Esophagus muscularis mucosa (tissue), 4 donors: ENCODE measurements at places on chromosomes 3 and 15. TPM values are rescaled to one million over a fixed set of nuclear protein-coding genes. Genes with fewer than 3 reads are reported as not detected.
A peak's percentile ranks its signal among the peaks of the same experiment; 100 is the strongest.

- no peak for DNase-seq
- H3K27ac ChIP-seq: no peak overlapping the region
- no peaks in the 10 kb centered on the region for H3K36me3 ChIP-seq
- no peak overlapping the region for H3K4me3 ChIP-seq
- H3K4me1 ChIP-seq: no peaks in the 10 kb centered on the region
Measured at GRCh38 chr3:38374221-38374620, 27.6 kb downstream of the XYLB start.

- H3K27me3 ChIP-seq: no peaks in the 10 kb centered on the region
- H3K27ac ChIP-seq: peak overlapping the region; percentile 47
- no peaks in the 10 kb centered on the region for H3K36me3 ChIP-seq
Measured at GRCh38 chr15:90033448-90033847, 32.3 kb downstream of the ZNF710 start.

DNA sequence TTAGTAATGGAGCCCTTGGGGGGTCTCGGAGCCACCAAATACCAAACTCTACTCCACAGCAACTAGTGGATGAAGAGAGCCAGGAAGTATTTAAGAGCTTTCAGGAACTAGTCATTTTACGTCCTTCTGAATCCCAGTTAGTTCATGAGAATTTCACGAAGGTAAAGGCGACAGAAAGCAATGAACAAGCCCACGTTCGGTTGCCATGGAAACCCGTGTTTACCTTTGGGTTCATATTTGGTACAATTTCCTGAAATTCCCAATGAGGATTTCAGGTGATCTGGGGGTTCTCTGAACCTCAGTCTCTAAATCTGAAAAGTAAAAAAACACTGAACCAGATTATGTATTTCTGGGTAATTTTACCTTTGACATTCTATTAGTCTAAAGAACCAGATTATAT, 93.0 kb downstream of the BDH1 start:
- no peak for DNase-seq
- H3K36me3 ChIP-seq: no peaks in the 10 kb centered on the region
- no peaks in the 10 kb centered on the region for H3K27me3 ChIP-seq
- H3K4me3 ChIP-seq: no peak overlapping the region
- no peak overlapping the region for H3K27ac ChIP-seq
- peaks cover 11% of the 10 kb centered on the region for H3K4me1 ChIP-seq

- no peak overlapping the region for H3K27ac ChIP-seq
- H3K27me3 ChIP-seq: no peaks in the 10 kb centered on the region
- peaks cover 39% of the 10 kb centered on the region for H3K36me3 ChIP-seq
- no peak for DNase-seq
- H3K4me3 ChIP-seq: no peak overlapping the region
Measured at GRCh38 chr15:40407330-40407990, 1.9 kb downstream of the IVD start.

Gene PDCD10
- 65.4 TPM for total RNA-seq

GRCh38 chr3:58299839-58300516, 6.1 kb upstream of the RPP14 start:
- H3K36me3 ChIP-seq: no peaks in the 10 kb centered on the region
- peaks cover 11% of the 10 kb centered on the region for H3K4me1 ChIP-seq
- no peaks in the 10 kb centered on the region for H3K27me3 ChIP-seq

DNA sequence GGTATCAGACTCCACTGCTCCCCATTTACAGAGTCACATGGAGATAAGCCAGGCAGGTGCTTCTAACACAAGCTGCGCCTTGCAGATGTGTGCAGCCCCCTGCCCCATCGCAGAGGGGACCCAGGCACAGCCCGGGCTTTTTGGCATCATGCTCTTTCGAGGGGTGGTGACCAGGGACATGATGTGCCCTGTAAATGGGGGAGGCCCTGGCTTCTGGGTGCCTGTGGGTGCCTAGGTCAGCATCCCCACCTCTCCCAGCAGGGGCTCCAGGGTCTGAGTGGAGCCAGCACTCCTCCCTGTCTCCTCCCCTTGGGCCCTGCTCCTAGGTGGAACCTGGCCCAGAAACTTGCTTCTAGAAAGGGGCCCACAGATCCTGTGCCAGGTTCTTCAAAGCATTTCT, 15.2 kb downstream of the TRPM1 start:
- no peak for DNase-seq
- H3K4me1 ChIP-seq: no peaks in the 10 kb centered on the region
- no peaks in the 10 kb centered on the region for H3K36me3 ChIP-seq
- H3K4me3 ChIP-seq: no peak overlapping the region
- H3K27ac ChIP-seq: no peak overlapping the region
- H3K27me3 ChIP-seq: no peaks in the 10 kb centered on the region

DNA sequence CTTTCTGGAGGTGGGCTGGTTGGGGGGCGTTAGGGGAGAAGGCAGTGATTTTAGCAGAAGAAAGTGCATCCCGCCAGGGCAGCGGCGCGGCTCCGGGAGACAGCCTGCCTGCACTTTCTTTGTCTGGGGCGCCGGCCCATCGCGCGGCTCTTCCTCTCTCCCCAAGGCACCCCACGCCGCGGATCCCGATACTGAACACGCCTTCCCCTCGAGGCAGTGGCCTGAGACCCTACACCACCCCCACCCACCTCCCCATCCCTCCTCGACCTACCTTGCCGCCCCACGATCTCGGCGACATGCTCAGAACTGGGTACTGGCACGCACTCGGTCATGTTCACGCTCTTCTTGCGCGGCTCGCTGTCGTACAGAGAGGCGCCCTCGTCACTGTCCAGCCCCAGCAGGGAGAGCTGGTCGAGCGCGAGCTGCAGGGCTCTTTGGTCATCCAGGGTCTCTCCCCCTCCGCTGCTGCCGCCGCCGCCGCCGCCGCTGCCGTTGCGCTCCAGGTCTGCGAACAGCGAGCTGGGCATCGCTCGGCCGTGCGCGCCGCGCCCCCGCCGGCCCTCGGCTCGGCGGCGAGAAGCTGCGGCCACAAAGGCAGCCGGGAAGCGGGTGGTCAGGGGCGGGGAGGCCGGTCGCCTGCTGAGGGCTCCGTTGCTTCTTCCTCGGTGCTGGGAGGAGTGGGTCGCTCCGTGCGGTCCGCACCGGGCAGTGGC, 483 bp downstream of the MEX3B start:
- H3K4me3 ChIP-seq: peak overlapping the region; percentile 93
- peaks cover 5% of the 10 kb centered on the region for H3K36me3 ChIP-seq
- DNase-seq: no peak
- peak overlapping the region; percentile 89 for H3K27ac ChIP-seq
- H3K4me1 ChIP-seq: peaks cover 46% of the 10 kb centered on the region

Gene SERINC4
- not detected for total RNA-seq

Gene COMMD2
- total RNA-seq: 24.1 TPM

DNA sequence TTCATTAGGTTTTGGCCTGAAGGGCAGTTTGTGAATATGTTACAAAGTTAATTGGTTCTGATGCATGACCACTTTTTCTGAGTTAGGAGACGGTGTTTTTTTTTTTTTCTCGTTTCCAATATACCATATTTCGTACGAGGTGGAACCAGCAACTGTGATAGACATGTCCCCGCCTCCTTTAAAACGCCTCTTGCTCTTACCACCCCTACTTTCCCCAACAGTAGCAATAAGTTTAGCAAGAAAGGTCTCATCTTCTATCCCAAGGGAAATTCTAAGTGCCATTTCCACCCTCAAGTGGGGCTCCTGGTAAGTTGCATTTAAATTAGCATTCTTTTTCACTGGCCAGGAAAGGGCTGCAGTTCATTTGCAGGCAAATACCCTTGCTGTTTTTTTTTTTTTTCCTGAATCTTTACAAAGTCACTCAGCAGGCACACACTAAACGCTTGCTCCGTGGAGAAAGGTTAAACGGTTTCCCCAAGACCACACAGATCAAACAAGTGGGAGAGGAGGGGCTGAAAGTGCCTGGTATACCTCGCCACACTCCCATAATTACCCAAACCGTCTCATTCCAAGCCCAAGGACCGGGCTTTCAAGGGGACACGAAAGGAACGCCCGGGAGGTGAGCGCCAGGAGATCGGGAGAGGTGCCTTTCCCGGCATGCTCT, 39.5 kb upstream of the MGA start:
- no peaks in the 10 kb centered on the region for H3K36me3 ChIP-seq
- H3K4me3 ChIP-seq: peak overlapping the region; percentile 58
- H3K4me1 ChIP-seq: peaks cover 15% of the 10 kb centered on the region
- H3K27me3 ChIP-seq: no peaks in the 10 kb centered on the region
- no peak for DNase-seq

- peaks cover 27% of the 10 kb centered on the region for H3K36me3 ChIP-seq
- H3K4me1 ChIP-seq: no peaks in the 10 kb centered on the region
- H3K27ac ChIP-seq: no peak overlapping the region
- H3K27me3 ChIP-seq: no peaks in the 10 kb centered on the region
- no peak overlapping the region for H3K4me3 ChIP-seq
- DNase-seq: no peak
Measured at GRCh38 chr3:170274641-170275040, 52.4 kb downstream of the PRKCI start.

GRCh38 chr15:67957435-67958132, 96.5 kb upstream of the PIAS1 start:
- H3K36me3 ChIP-seq: no peaks in the 10 kb centered on the region
- no peaks in the 10 kb centered on the region for H3K27me3 ChIP-seq
- H3K4me1 ChIP-seq: peaks cover 21% of the 10 kb centered on the region

DNA sequence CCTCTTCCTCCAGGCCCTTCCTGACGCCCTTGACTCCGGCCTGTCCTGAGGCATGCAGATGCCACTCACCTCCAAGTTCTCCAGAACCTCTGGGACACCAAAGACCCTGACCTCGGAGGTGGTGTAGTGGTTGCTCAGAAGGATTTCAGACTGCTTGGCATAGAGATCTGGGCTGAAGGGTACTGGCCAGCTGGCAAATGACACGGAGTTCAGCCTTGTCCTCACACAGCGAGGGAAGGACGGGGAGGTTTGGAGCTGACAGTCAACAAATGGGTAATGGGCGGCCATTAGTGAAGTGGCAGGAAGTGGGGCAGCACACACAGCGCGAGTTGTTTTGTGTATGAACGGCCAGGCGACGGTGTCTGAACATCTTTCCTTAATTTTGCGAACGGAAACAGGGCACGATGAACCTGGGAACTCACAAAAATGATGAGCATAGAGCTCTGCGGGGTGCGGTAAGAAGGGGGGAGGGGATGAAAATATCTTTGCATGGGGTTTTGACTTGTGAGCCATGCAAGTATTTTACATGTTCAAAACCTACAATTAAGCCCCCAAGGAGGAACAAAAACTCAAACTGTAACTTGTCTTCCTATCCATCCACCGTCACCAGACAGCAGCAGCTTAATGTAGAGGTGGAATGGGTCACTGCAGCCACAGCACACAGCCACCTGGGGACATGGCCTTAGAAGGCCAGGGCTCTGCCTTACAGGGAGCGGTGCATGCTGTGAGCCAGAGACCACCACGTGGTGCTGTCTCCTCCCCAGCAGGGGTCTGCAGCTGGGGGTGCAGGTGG, 43.6 kb upstream of the RPL32 start:
- peak overlapping the region; percentile 70 for H3K27ac ChIP-seq
- no peaks in the 10 kb centered on the region for H3K27me3 ChIP-seq
- no peaks in the 10 kb centered on the region for H3K36me3 ChIP-seq
- DNase-seq: no peak
- peaks cover 10% of the 10 kb centered on the region for H3K4me1 ChIP-seq

- peaks cover 18% of the 10 kb centered on the region for H3K4me1 ChIP-seq
- DNase-seq: peak; percentile 94
- no peaks in the 10 kb centered on the region for H3K36me3 ChIP-seq
- H3K4me3 ChIP-seq: peak overlapping the region; percentile 39
Measured at GRCh38 chr15:77543159-77543882, 89.4 kb downstream of the LINGO1 start.

- no peaks in the 10 kb centered on the region for H3K36me3 ChIP-seq
- no peak for DNase-seq
- H3K4me1 ChIP-seq: no peaks in the 10 kb centered on the region
- no peak overlapping the region for H3K27ac ChIP-seq
Measured at GRCh38 chr3:167246252-167246651, 133.8 kb downstream of the ZBBX start.

Gene ZNF385D
- 8.1 TPM for total RNA-seq

DNA sequence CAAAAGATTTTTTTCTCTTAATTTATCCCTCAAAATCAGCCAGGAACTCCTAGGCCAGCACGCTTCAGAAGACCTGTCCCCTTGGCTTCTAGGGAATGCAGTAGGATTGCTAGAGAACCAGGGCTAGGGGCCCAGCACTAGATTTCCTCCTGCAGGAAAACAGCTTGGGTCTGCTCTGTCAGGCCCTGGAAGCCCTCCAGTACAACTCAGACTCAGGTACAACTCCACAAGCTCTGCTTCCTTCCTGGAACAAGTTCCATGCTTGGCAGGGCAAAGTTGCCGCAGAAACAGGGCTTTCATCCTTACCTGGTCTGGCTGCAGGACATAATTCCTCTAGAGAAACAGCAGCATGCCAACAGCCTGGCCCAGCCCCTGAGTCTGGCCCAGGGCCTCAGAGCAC, 96.1 kb upstream of the CTNNB1 start:
- no peaks in the 10 kb centered on the region for H3K36me3 ChIP-seq
- H3K27me3 ChIP-seq: no peaks in the 10 kb centered on the region
- no peak for DNase-seq
- no peak overlapping the region for H3K27ac ChIP-seq
- no peak overlapping the region for H3K4me3 ChIP-seq
- H3K4me1 ChIP-seq: no peaks in the 10 kb centered on the region

DNA sequence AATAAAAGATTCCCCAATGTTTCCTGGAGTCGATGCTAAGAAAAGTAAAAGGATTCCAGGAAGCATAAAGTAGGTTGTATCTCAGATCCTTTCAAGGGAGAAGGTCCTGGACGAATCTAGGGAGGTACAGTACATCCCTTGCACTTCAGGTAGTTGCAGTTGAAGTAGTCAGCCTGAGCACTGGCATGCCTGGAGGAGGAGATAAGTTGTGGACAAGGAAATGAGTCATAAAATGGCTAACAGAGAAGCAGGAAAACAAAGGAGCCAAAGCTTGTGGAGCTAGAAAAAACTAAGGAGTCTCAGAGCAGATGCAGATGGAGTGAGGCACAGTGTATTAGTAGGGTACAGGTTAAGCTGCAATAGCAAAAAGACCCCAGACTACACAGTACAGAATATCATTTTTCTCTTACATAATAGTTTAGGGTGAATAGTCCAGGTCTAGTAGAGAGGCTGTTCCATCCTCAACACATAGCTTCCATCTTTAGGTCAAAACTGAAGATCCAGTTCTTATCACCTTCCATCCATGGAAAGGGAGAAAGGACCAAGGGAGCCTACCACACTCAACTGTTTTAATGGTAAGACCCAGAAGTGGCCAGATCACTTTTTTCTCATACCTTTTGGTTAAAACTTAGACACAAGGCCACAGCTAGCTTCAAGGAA, 41.3 kb downstream of the COL6A5 start:
- no peak overlapping the region for H3K4me3 ChIP-seq
- H3K4me1 ChIP-seq: peaks cover 7% of the 10 kb centered on the region
- DNase-seq: peak; percentile 12
- H3K27ac ChIP-seq: no peak overlapping the region
- no peaks in the 10 kb centered on the region for H3K27me3 ChIP-seq
- H3K36me3 ChIP-seq: no peaks in the 10 kb centered on the region

Gene FHIT
- total RNA-seq: 6.1 TPM

DNA sequence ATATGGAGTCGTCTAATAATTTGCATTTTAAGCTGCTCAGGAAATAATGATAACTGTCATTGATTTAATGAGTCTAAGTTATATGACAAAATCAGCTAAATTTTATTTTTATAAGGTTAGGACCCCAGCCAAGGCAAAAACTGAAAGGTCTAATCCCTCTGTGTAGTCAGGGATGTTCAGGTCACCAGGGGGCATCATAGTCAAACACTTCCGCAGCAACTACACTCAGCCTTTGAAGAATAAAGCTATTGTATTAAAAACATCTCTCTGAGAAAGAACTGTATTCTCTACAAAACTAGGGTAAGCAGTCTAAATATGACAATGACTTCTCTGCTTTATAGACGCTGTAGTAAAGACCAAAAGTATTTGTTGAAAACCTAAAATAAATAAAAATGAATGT, 15.0 kb downstream of the INTS14 start:
- H3K27me3 ChIP-seq: no peaks in the 10 kb centered on the region
- peaks cover 94% of the 10 kb centered on the region for H3K36me3 ChIP-seq
- H3K4me1 ChIP-seq: no peaks in the 10 kb centered on the region
- H3K4me3 ChIP-seq: no peak overlapping the region
- no peak overlapping the region for H3K27ac ChIP-seq
- DNase-seq: no peak

Gene UROC1
- not detected for total RNA-seq

Gene KLHL40
- 0.17 TPM for total RNA-seq

Gene TRMT10C
- total RNA-seq: 14.4 TPM
